ENCODE measurements at places on chromosomes 2 and 18. TPM values are rescaled to one million over a fixed set of nuclear protein-coding genes. Genes with fewer than 3 reads are reported as not detected.

SPP2 gene
- polyA plus RNA-seq, result not detected

METTL21A gene
- 30.9 TPM for polyA plus RNA-seq

DNA sequence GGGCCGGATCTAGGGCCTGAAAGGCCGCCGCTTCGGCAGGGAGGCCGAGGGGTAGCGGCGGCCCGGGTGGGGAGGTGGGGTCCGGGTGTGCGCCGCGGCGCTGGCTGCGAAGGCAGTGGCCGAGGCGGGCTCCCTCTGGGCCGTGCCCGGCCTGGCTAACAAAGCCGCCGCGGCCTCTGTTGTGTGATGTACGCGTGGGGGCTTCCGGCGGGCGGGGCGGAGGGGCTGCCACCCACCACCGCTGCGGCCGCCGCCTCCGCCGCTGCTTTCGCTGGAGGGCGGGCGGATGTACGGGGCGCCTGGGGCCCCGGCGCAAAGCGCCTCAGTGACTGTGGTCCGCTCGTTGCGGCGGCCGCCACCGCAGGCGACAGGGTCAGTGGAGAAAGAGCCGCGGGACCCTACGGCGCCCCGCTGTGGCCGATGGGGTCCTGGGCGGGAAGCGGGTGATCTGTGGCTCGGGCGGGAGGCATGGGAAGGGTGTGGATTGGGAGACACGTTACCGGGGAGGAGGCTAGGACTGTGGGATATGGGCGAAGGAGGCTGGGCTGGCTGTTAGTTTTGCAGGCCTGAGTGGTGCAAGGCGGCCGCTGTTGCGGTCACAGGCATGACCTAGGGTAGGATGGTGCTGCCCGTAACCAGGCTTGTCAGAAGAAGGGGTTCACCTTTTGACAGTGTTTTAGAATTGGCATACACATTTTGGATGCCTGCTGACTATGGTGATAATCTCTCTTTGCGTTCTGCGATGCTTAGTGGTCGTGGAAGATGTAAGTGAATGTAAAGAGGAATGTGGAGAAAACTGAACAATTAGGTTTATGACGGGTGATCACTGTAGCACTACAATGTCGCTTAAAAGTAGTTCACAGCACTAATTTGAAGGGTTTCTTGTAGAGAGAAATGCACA, 662 bp downstream of the BZW1 start:
- peak; percentile 23 for DNase-seq

TXNDC2 gene
- polyA plus RNA-seq, result not detected

GRCh38 chr18:12579775-12580174, 78.1 kb downstream of the SPIRE1 start:
- no peak for DNase-seq

- no peak for DNase-seq
These were observed 2.5 kb downstream of the HPCAL1 start for GRCh38 chr2:10305254-10305635.

DNA sequence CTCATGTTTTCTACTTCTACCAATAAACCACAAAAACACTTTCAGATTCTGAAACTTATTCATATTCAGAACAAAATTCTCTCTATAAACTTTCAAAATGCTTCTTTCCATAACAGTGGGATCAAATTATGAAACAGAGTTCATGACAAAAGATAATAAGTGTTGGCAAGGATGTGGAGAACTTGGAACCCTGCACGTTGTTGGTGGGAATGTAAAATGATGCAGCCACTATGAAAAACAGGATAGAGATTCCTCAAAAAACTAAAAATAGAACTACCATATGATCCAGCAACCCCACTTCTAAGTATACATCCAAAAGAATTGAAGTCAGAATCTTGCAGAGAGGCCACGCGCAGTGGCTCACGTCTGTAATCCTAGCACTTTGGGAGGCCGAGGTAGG, 45.4 kb downstream of the GEMIN6 start:
- DNase-seq, result no peak

CIB4 gene
- polyA plus RNA-seq, result 0.33 TPM

DNA sequence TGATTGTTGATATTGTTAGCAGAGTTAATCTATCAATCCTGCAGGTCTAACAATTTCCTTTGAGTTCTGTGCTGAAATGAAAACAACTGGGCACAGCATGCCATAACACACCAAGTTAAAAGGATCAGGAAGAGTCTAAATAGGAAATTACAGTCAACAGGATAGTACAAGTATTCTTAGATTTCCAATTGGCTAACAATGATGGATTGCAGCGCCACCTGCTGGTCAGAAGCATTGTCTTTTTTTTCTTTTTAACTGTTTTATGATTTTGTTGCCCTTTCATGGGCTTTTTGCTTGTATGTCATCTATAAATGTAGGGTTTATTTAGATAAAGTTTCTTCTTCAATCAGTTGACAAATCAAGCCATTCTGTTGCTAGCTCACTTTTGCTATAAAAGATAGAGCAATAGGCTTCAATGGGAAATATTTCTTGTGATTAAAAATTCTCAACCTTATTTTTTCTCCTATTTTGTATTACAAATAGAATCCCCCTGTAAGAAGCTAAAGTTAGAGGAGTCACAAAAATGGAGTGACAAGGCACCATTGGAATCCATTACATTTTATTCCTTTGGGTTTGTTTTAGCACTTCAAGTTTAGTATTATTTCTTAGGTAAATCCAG, 40.8 kb upstream of the RPRM start:
- DNase-seq, result peak; percentile 29

CD8A gene
- polyA plus RNA-seq, result 0.30 TPM

ZNF397 gene
- 77.9 TPM for polyA plus RNA-seq

GKN2 gene
- polyA plus RNA-seq, result not detected

- no peak for DNase-seq
These were observed 47.6 kb downstream of the TEX44 start for GRCh38 chr2:231640241-231640640.

DNA sequence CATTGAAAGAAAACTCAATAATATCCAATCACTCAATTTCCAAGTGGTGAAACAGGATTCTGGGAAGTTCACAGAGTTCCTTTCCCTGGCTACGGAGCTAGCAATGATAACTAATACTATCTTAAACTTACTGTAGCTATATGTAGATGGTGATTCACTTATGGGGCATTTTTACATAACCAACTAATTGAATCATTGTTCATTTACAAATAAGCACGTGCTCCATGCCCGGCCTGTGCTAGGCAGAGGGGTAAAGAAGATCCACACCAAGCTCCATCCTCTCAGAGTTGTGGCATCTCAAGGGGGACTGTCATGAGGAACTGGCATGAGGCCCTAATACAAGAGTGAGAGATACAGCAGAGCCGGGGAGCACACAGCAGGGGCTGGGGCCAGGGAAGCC, 176.3 kb downstream of the ANKRD30B start:
- DNase-seq, result no peak

GRCh38 chr2:150494234-150494945, 6.9 kb upstream of the RND3 start:
- DNase-seq, result no peak

- no peak for DNase-seq
These were observed 9.3 kb upstream of the OTOF start for GRCh38 chr2:26487192-26487591.

DNA sequence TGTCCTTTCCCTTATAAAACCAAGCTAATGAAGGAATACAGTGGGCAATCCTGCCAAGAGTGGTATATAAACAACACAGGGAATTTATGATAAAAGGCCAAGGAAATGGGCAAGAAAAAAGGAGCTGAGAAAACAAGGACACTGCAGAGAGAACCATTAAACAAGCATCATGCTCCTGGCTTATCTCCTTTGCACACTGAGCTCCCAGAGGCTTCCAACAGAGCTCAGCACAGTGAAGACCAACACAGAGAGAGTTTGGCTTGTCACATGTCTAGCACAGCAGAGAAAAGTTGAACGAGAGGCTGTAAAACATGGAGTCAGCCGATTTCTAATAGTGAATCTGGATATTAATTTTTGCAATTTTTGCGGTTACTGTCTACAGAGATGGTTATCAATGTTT, 68.0 kb upstream of the KLF7 start:
- DNase-seq, result no peak

DNA sequence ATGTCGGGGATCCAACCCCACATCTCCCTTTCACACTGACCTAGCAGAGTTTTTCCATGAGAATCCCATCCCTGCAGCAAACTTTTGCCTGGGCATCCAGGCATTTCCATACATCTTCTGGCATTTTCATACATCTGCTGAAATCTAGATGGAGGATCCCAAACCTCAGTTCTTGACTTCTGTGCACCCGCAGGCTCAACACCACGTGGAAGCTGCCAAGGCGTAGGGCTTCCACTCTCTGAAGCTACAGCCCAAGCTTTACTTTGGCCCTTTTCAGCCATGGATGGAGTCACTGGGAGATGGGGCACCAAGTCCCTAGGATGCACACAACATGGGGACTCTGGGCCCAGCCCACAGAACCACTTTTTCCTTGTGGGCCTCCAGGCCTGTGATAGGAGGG, 32.2 kb upstream of the TEX51 start:
- no peak for DNase-seq

POMC gene
- polyA plus RNA-seq, result 13.1 TPM

DNA sequence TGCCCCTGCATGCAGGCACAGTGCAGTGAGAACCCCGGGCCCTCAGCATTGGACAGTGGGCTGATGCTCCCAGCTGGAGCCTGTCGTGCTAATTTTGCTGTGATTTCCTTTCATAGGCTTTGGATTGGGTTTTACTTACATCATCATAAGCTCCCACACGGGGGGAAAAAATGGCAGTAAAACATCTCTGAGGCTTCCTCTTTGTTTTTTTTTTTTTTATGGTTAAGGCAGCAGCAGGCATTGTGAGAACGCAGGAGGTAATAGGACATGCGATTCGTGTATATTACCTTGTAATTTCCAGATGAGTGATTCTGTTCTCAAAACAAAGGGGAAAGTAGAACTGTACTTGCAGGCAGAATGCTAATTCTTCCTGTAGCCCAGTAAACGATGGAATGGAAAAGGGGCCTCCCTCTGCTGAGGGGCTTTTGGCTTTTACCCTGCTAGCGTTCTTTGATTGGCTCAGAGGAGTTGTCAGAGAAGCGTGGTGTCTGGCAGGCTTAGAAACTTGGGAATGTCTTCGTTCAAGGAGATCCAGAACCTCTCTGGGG, 89.7 kb downstream of the NPAS2 start:
- DNase-seq, result no peak

DNA sequence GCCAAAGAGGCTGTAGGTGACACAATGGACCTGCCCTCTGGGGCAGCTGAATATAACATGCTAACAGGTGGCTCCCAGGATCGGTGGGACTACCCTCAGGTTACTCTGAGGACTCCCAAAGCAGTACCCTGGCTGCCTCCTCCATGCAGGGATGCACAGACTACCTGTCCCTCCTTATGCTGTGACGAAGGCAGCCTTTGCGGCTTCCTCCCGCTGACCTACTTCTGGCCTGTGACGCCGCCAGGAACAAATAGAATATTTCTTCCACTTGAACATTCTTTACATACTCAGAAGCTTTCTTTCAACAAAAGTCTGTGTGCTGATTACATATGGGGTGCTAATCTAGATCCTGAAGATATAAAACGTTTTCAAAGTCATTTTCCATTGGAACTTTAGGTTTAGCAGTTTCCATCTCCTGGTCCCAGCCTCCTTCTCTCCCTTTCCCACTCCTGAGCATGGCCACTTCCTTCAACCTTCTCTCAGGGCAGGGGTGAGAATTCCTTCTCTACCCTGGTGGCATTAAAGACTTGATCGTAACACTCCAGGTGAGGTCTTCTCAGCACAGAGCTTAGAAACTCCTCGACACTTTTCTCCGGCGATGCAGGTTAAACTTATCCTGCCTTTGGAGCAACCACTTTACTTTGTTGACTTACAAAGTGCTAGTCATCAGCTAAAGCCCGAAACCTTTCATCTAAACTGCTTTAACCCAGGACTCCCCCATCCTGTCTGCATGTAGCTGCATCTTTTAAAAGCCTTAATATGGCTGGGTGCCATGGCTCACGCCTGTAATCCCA, 58.9 kb upstream of the STK17B start:
- DNase-seq, result no peak

- no peak for DNase-seq
These were observed 42.2 kb downstream of the SCN2A start for GRCh38 chr2:165281387-165281786.

DNA sequence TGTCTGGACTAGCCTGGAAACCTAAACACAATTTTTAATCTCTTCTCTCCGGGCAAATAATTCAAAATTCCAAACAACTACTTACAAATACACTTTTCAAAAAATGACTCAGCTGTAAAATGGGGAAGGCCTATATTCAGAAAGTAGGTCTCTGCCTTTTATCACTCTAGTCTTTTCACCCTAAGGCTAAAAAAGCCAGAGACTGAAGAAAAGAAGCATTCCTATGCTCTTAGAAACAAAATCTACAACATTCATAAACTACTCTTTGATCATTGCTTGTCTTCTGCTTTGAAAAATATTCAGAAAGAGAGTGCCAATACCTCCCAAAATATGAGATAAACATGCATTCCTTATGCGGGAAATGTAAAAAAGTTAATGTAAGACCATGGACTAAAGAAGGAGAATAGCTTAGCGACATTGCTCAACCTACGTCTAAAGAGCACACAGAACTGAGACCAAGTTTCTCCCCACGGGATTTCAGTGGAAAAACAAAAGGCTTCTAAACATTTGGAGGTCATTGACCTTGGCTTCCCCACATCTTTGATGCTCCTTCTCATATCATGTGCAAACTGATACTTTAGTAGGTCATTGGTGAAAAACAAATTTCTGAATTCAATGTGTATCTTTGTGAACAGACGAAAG, 74.4 kb upstream of the EPB41L3 start:
- DNase-seq, result no peak

DNA sequence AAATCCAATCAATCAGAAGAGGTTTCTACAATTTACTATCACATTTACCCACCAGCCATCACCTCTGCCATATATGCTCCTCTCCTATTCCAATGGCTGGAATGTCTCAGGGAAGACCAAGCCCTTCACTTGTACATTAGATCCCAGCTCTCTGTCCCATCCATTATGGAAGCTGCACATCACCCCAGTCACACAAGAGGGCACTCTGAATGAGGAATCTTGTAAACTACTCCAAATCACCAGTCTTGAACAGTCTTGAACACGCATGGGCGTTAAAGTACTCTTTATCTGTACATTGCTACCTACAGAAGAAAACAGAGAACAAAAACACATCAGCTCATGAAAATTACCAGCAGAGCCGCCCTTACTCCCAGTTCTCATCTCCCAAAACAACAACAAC, 38.7 kb downstream of the ZC3H8 start:
- DNase-seq, result no peak

- no peak for DNase-seq
These were observed 25.8 kb upstream of the SRD5A2 start for GRCh38 chr2:31606509-31606908.

- DNase-seq, result no peak
These were observed 131.0 kb downstream of the PRKCE start for GRCh38 chr2:45782436-45782835.

DNA sequence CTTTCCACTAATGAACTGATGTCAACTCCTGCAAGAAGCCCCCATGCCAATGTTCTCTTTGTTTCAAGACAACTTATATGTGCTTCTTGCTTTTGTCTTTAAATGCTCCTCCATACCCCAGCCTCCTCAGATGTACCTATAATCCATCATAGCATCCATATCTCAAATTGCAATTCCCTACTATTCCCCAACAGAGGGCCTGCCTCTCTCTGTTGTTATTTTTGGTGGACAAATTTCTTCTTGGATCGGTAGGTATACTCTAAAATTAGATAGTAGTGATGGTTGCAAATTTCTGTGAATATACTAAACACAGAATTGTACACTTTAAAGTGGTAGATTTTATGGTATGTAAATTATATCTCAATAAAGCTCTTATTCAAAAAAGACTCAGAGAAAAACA, 820.1 kb downstream of the METTL4 start:
- DNase-seq, result no peak

- DNase-seq, result no peak
These were observed 247.8 kb downstream of the DOK6 start for GRCh38 chr18:69648486-69648885.

TANC1 gene
- 73.7 TPM for polyA plus RNA-seq
